AG04449 (cell line): ENCODE measurements at places on chromosomes 6 and 20.

DNA sequence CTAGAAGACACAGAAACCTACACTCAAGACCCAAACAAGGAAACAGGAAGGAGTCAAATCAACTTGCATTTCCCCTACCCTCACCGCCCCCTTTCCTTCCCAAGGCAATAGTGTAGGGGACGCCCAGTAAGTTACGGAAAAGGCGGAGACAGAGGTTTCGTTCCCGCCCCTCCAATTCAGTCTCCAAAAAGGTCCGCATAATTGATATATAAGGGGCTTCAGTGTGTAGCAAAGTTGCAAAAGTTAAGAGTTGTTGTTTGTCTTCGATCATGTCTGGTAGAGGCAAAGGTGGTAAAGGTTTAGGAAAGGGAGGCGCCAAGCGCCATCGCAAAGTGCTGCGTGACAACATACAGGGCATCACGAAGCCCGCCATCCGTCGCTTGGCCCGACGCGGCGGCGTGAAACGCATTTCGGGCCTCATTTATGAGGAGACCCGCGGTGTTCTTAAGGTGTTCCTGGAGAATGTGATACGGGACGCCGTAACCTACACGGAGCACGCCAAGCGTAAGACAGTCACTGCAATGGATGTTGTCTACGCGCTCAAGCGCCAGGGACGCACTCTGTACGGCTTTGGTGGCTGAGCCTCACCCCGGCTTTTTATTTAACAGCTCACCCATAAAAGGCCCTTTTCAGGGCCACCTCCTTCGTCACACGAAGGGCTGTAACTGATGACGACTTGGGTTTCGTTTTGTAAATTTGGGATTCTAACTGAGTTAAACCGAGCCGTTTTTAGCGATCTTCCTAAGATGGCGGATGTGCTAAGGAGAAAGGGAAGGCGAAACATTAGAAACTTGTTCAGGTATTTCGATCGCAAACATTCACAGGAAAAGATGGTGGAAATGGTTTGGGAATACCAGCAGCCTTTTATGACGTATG, 124.6 kb upstream of the BTN3A2 start:
- DNase-seq: no peak

GRCh38 chr6:119067091-119067490, 11.4 kb downstream of the FAM184A start:
- DNase-seq: no peak

DNA sequence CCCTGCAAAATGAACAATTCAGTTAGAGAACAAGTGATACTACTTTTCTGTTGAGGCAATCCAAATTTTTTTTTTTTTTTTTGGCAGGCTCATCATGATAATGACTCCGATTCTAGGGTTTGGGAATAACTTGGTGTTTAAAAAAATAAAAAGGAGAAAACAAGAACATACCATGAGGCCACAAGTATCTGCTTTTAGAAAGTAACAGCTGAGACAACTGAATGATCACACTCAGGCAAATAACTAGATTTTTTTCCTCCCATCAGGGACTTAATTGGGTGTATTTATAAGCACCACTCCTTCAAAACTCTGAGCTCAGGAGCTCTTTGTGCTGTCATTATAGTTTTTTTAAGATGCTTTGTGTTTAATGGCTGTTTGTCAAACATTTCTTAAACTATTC, 29.6 kb downstream of the PAK5 start:
- no peak for DNase-seq

DNA sequence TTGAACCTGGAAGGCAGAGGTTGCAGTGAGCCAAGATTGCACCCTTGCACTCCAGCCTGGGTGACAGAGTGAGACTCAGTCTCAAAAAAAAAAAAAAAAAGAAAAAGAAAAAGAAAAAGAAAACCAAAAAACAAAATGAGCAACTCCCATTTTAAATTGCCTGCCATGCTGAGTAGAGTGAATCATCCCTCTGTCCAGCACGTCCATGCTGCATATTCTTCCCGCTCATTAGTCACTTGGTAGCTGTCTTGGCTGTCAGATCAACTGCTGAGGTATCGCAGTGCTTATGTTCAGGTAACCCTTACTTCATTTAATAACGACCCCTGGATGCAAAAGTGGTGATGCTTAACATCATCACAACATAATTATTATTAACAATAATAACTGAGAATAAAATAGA, 72.6 kb upstream of the RNF24 start:
- DNase-seq: no peak

DNA sequence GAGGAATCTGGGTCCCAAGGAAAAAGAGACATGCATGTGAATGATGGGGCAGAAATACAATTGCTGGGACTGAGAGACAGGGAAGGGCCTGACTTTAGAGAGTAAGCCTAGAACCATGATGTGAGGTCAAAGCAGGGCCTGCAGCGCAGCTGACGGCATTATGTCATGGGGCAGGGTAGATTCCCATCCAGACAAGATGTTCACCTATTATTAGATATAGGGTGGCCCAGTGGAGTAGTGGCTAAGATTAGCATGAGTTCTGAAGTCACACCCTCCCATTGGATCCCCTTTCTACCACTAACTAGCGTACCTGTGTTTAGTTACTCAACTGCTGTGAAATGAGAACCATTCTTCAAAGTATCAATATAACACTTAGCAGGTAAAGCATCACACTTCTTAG, 39.6 kb downstream of the NDUFAF5 start:
- no peak for DNase-seq

DNA sequence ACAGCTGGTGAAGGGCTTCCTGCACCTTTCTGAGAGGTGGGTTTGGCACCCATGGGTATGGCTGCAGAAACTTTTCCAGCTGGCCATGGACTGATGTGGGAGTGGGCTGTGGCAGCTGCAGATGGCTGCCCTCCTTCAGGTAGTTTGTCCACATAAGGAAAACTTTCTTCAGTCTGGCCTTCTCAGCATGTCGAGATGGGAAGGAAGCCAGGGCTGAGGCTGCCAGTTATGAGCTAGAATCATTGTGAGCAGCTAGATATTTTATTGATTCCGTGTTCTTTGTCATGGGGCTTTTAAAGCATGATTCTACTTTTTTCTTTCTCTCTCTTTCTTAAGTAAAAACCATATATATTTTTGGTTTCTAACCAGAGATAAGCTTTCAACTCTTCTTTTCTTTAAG, 16.6 kb downstream of the NKX2-4 start:
- no peak for DNase-seq

DNA sequence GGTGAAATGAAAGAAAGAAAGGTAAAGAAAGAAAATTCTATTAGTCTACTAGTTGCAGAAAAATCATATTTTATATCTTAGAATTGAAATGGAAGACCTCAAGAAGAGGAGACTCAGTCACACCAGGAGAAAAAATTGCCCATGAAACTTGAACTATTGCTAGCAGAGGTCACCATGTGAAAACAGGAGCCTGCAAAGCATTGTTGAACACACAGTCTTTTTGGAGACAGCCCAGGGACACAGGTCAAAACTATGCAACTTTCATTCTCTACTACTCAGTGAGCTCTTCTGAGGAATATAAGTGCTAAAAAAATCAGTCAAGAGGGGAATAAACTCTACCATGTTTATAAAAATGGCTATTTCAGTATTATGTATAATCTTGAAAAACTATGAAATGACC, 89.8 kb upstream of the TENT5A start:
- no peak for DNase-seq

GRCh38 chr6:138907167-138907566, 80.9 kb downstream of the REPS1 start:
- DNase-seq: no peak

- DNase-seq: no peak
Observed at GRCh38 chr6:142294679-142295078, 7.1 kb upstream of the ADGRG6 start.

DNA sequence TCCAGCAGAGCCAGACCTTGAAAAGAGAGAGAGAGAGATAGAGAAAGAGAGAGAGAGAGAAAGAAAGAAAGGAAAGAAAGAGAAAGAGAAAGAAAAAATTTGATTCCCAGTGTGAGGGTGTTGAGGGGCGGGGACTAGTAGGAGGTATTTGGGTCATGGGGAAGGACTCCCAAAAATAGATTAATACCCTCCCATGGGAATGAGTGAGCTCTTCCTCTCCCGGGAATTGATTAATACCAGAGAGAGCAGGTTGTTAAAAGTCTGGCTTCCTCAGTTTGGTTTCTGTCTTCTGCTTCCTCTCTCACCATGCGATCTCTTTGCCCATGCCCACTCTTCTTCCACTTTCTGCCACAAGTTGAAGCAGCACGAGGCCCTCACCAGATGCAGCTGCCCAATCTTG, 28.8 kb upstream of the CFAP206 start:
- no peak for DNase-seq

DNA sequence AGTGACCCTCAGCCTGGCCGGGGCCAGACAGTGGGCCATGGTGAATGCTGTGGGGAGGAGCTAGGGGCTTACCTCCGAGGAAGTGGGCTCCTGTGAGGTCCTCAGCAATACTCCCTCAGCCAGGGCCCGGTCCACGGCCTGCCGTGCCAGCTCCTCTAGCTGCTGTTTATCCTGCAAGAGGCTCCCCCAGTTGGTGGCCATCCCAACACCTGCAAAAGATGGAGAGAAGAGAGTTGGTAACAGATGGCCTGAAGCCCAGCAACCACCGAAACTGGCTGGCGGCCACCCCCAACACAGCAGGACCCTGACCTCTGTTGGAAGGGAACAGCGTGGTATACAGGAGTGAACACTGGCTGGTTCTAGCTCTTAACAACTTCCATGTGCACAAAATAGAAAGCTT, 4.0 kb downstream of the GSS start:
- DNase-seq: no peak

GRCh38 chr6:148868314-148868713, 121.5 kb downstream of the UST start:
- no peak for DNase-seq

DNA sequence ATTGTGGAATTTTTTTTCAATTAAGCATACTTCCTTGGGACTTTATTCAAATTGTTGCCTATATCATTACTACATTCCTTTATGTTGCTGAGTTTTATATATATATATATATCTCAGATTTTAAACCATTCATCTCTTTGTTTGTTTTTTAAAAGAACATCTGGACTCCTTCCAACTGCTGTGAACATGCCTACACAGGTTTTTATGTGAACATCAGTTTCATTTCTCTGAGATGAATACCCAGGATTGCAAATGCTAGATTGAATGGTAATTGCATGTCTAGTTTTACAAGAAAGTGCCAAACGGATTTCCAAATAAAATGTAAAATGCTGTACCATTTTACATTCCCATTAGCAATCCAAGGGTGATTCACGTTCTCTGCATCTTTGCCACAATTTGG, 1289.3 kb downstream of the HACE1 start:
- no peak for DNase-seq

DNA sequence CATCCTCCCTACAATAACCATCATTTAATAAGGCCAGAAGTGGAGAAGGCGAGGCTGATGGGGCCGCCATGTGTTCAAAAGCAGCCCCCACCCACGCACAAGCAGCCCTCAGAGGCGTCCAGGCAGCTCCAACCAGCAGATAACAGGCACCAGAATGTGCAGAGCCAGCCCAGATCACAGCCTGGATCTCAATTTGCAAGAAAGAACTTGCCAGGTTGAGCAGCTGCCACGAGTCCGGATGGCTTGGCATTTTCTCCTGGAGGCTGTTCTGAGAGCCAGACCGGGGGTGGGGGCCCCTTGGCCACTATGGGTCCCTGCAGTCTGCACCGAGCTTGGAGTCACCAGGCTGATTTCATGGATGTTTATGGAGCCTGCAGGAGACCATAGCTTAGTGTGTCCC, 338.1 kb downstream of the PREX1 start:
- DNase-seq: no peak

DNA sequence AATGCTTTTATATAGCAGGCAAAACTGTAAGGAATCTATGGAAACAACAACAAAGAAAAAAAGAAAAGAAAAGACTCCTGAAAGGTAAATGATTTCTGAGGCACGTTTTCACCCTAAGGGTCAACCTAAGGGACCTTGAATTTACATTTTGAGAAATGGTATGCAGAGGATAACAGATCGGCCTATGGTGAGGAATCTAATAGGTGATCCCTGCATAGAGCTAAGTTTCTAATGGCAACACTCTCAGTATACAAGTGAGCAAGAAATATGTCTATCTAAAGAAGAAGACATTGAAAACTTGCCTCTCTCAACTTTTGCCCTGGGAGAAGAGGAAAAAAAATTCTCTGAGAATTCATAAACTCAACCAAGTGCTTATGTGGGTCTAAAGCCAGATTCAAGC, 18.9 kb upstream of the AKAP7 start:
- DNase-seq: no peak

DNA sequence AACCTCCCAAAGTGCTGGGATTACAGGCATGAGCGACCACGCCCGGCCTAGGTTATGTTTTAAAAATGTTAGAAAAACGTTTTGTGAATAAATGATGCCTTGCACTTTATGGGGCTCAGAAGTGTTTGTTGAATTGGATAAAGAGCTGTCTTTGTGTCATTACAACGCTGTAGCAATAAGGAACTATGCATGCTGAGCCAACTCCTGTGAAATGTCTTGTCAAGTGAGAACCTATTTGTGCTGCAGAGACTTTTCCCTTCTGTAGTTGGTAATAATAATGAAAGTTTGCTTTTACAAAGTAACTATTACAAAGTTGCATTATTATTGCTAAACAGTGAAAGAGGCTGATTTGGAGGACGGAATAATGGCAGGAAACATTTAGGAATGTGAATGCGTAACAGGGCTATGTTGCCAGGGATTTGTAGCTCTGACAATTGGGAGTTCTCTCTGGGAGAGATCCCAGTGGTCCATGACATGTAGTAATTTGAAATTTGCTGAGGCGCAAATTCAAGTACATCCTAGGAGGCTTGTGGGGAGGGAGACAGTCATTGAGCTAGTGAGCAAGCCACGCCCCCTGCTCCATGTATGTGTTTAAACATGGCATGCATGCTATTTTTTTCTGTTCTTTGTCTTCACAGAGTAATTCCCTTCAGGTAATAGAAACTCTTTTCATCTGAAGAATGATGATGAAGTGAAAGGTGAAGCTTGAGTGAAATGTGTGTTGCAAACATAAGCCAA, 16.8 kb upstream of the BICRAL start:
- no peak for DNase-seq

GRCh38 chr6:128738112-128738511, 144.8 kb upstream of the LAMA2 start:
- no peak for DNase-seq

DNA sequence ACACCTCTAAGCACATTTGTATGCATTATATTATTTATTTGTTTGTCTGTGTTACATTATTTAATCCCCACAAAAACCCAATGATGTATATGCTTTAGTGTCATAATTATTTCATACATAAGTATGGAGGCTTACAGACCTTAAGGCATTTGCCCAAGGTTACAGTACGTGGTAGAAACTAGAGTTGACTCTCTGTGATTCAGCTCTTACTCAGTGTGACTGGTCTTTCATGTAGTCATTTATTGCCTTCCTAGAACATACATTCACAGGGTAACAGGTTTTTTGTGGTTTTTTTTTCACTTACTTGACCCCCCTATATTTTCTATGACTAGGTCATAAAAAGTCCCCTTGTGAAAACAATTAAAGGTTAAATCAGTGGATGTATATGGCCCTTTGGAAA, 566.8 kb downstream of the TFAP2A start:
- DNase-seq: no peak

GRCh38 chr6:153942361-153942760, 96.7 kb upstream of the OPRM1 start:
- DNase-seq: no peak

DNA sequence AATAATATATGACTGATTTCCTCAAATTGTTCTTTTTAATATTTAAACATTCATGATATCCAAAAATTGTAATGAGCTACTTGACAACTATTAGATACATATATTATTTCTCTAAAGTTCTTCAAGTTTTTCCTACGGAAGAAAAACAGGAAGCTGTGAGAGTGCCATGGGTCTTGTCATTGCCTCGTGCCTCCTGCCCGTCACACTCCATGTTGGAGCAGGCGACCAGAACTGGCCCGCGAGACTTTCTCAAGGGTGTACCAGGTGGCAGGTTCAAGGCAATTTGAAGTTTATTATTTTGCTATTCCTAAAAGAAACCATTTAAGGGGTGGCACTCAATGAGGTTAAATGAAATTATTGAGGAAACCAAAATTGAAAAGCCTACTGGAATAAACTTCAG, 337.2 kb downstream of the HACE1 start:
- DNase-seq: no peak
